ENCODE measurements at places on chromosomes 13 and 19.

- DNase-seq: no peak
Observed at GRCh38 chr13:93079294-93079693, 147.3 kb upstream of the GPC6 start.

DNA sequence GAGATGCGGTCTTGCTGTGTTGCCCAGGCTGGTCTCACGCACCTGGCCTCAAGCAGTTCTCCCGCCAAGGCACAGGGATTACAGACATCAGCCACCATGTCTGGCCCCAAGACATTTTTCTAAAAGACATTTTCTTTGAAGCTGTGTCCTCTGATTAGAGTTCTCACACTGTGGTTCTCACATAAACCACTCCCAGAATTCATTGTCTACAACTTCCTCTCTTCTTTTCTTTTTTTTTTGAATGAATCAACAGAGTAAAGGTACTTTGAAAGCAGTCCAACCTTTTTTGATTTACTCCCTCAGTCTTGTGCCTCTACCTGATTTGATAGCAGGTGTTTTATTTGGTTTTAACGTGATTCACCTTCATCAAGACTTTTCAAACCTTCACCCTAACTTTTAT lies 14.3 kb upstream of the SHD start:
- DNase-seq: no peak

GRCh38 chr13:26528527-26528926 lies 29.0 kb upstream of the WASF3 start:
- DNase-seq: no peak

DNA sequence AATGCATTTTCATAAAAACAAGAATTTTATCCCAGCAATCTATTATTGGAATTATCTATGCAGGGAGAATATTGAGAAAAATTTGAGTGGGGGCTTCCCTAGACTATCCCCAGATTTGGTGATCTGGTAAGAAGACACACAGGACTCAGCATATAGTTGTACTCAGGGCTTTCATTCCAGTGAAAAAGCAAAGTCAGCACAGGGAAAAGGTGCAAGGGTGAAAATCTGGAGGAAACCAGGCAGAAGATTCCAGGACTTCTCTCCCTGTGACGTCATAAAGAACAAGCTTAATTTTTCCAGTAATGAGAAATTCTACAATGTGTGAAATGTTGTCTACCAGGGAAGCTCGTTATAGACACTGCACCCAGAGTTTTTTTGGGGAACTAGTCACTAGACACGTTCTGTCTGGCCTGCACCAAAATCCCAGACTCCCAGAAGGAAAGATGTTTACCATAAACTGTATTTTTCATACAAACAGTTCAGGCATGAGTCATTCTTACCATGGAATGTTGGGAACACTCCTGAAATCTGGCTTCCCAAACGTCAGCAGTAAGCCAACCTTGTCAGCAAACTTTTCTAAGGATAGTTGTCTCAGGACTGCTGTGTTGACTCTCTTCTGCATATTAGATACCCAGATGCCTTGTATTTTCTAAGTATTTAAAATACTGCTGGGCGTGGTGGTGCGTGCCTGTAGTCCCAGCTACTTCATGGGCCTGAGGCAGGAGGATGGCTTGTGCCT lies 107.4 kb downstream of the DNAJC3 start:
- no peak for DNase-seq

GRCh38 chr13:75417012-75417384 lies 65.0 kb downstream of the TBC1D4 start:
- DNase-seq: peak; percentile 20
